ENCODE measurements at places on chromosomes 16 and 17. TPM values are rescaled to one million over a fixed set of nuclear protein-coding genes. Genes with fewer than 3 reads are reported as not detected.

GRCh38 chr16:89121691-89122321 lies 28.2 kb downstream of the ACSF3 start:
- DNase-seq = no peak

AOC2 gene
- 0.64 TPM for total RNA-seq

- DNase-seq = no peak
These were observed 902 bp downstream of the SCRN2 start for GRCh38 chr17:47840001-47840741.

- no peak for DNase-seq
These were observed 2.7 kb downstream of the FOXJ1 start for GRCh38 chr17:76138234-76138895.

- DNase-seq = no peak
These were observed 56.9 kb upstream of the FASN start for GRCh38 chr17:82154881-82155331.

GRCh38 chr17:57861790-57862693 lies 12.2 kb upstream of the MRPS23 start:
- DNase-seq = peak; percentile 86

DNA sequence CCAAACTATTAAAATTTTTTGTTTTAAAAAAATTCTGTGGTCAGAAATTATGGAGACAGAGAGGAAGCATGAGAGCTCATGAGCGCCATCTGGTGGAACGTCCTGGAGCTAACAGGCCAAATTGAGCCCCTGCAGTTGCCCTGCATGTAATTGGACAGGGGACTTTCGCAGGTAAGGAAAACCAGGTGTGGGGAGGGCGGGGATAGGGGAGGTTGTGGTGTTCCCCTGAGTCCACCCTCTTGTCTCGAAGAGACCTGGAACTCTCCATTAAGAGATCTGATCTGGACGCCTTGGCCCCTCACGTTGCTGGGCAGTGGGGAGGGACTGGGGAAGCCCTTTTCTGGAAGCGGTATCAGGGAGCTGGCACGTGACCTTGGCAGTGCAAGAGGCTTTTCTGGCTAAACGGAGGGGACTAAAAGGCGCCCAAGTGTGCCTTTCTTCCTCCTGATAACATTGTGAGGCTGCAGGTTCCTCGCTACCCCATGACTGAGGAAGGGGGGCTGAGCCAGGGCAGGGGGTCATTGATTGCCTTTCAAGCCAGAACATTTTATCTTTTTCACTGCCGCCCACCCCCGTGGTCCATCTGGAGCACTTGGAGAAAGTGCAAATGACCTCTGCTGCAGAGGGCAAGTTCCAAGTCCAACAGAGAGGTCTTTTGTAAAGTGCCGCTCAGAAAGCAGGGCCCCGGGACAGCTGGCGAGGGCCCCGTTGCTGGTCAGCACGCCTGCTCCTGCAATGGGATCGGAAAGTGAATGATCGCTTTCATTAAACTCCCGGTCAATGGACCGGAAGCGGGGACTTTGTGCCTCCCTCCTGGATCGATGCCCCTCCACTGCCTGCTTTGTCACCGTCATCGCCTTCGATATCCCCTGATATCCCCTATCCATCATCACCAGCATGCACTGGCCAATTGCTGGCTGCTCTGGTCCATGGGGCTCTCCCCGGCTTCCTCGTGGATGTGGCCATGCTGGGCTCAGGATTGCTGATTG lies 18.4 kb downstream of the PDILT start:
- DNase-seq = no peak

DNA sequence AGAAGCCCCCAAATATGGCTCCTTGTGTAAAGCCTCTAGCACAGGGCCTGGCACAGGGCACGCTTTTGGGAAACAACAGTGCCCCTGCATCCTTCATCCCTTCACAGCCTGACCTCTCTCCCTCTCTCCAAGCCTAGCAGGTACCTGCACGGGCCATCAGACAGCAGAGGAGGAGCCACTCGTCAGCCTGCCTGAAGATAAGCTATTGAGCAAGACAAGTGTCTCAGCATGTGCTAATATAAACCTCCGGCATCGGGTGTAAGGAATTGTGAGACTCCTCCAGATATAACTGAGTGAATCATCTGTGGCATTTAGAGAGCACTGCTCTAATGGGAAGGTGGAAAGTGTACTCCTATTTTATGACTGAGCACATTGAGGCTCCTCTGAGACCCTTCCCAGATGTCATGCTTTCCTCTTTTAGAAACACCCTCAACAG lies 38.3 kb downstream of the TBX4 start:
- DNase-seq = no peak

DNA sequence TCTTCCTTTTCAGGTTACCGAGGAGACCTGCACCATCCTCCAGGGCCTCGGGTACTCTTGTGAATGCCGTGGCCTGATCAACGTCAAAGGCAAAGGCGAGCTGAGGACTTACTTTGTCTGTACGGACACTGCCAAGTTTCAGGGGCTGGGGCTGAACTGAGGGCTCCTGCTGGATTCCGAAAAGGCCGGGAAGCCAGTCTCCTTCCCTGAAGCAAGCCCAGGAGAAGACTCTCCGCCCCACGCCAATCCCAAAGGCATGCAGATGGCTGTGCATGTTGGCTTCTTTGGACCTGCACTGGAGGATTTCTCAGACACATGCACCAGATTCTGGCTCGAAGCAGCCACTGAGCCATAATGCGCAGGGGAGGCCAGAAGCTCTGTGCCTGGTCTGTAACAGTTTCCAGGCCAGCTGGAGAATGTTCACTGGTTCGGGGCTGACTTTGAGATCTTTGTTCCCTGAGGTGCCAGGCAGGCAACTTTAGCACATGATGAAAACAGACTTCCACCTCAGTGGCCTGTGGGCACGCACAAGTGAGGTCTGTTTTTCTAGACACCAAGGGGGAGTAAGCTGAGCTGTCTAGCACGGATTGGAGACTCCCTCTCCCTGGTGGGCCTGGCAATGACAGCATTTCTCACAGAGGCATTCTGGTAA lies 49.1 kb downstream of the ADCY7 start:
- peak; percentile 64 for DNase-seq

GRCh38 chr17:33464669-33465280 lies 171.7 kb upstream of the ASIC2 start:
- no peak for DNase-seq

GRCh38 chr16:56422896-56423441 lies 2.4 kb downstream of the AMFR start:
- DNase-seq = no peak

DNA sequence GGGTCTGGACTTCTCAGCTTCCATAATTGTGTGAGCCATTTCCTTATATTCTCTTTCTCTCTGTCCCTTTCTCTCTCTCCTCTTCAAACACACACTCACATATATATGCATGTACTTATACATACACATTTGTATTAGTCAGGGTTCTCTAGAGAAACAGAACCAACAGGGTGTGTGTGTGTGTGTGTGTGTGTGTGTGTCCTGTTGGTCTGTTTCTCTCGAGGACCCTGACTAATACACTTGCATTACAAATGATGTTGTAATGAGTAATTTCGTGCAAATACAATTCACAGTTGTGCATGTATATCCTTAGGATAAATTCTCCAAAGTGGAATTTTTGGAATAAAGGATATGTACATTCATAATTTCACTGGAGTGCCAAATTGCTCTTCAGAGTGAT lies 115.3 kb downstream of the NPIPB5 start:
- no peak for DNase-seq

DNA sequence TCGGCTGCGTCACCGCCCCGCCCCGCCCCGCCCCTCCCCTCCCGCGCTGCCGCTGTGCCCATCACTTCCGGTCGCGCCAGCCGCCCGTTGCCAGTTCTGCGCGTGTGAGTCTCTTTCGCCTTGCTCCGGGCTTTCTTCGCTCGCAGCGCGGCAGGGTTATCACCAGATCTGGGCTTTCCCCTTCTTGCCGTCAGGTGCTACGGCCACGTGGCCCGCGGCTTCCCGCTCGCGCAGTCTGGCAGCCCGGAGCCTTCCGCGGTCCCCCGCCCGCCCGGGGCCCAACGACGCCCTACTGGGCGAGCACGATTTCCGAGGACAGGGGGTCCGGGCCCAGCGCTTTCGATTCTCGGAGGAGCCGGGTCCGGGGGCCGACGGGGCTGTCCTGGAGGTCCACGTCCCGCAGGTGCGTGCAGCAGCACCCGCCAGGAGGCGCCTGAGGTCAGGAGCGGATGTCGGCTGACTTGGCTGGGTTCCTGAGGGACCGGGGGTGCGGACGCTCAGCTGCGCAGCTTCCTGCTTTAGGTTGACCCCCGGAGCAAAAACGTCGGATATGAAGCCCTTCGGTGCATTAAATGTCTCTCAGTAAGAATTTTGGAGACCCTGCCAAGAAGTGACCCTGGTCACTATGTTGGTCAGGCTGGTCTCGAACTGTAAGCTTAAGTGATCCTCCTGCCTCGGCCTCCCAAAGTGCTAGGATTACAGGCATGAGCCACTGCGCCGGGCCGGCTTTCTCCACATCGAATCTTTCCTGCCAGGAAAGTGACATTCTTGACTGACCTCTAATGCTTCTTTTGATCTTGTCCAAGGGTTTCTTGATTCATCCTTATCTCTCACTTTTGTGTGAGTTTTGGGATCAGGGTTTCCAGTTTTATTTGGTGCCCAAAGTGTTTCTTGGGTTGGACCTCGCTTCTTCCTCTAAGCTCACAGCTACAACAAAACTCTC lies at the start of gene METTL23:
Gene METTL23 (plus strand): TSS at position 64 of the 943 bp plus-strand sequence. CDS start 2,872 bp downstream, outside the sequence.
- DNase-seq = peak; percentile 93

- no peak for DNase-seq
These were observed 3.3 kb downstream of the DUS1L start for GRCh38 chr17:82062076-82062983.

GRCh38 chr16:69812688-69813014 lies 50.5 kb downstream of the WWP2 start:
- DNase-seq = no peak

DNA sequence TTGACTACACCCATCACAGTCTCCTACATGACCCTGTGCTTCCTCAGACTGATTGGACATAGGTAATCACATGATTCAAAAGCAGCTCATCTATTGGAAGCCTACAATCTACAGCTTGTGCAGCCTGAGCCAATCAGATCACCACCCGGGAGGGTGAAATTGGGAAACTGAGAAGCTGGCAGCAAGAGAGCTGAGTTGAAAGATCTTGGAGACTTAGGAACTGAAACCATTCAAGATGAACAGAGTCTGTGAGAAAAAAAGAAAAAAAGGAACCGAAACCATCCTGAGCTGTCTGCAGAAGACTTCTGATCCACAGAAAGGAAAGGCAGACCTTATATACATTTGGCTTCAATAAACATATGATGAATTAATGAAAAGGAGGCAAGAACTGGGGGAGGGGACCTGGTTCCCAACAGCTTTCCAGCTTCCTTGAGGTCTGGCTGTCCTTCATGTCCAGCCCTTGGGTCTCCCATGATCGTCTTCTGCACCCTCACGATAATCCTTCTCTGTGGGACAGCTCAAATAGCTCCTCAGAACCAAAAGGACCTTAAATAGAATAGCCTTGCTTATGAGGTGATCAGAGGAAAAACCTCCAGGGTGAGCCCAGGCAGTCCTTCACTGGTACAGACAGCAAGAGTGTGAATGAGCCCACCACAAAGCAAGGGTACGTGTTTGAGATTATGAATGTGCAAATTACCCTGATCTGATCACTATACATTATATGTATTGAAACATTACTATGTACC lies 32.6 kb downstream of the PLXDC1 start:
- DNase-seq = no peak

RNF167 gene
- 74.1 TPM for total RNA-seq

TMC6 gene
- total RNA-seq = 30.3 TPM

- no peak for DNase-seq
These were observed 684 bp downstream of the ZFP90 start for GRCh38 chr16:68539711-68540239.

DNA sequence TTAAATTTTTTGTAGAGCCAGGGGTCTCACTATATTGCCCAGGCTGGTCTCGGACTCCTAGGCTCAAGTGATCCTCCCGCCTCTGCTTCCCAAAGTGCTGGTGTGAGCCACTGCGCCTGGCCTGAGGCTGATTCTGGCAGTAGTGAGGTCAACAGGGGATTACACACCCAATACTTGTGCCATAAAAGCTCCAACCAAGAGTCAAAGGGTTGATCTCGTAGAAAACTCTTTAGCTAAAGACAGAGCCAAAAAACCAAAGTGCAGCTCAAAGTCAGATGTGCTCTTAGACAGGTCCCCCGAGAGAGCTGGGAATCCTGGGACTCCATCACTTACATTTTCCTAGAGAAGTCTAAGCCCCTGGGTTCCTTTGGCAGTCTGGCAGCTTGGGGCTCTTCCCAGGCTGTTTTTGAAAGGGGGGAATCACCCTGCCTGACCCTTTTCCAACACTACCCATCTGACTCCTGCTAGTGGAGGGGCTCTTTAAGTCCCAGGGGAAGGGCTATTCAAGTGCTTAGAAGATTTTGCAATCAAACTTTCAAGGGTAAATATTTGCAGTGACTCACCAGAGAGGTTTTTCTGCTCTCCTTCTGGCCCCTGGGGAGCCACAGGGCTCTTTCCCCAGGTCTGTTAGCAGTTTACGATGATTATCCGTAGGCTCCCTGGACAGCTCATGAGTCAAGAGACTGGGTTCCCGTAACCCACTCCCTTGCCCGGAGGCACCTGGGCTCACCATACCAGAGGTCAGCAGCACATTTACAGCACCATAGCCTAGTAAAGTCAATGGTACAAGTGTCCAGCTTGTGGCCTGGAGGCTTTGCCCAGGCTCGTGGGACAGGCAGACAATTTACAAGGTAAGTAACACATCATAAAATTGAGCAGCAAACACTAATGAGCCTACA lies 408.7 kb downstream of the SLC39A11 start:
- DNase-seq = no peak

All from suprapubic skin (tissue), 4 donors.